Nephron progenitor cell (in vitro differentiated cells): ENCODE measurements at places on chromosomes 6 and 20.

- H3K4me1 ChIP-seq: peaks cover 18% of the 10 kb centered on the region
- peaks cover 3% of the 10 kb centered on the region for H3K27me3 ChIP-seq
- no peak overlapping the region for H3K4me3 ChIP-seq
- H3K36me3 ChIP-seq: no peaks in the 10 kb centered on the region
These were observed 417.8 kb downstream of the CDC5L start for GRCh38 chr6:44805238-44805846.

- peaks cover 18% of the 10 kb centered on the region for H3K27me3 ChIP-seq
- H3K4me3 ChIP-seq: no peak overlapping the region
- no peak overlapping the region for H3K27ac ChIP-seq
These were observed 12.9 kb upstream of the MDGA1 start for GRCh38 chr6:37710616-37711015.

- no peak overlapping the region for H3K4me3 ChIP-seq
- H3K4me1 ChIP-seq: peaks cover 22% of the 10 kb centered on the region
- no peak overlapping the region for H3K27ac ChIP-seq
- H3K36me3 ChIP-seq: peaks cover 8% of the 10 kb centered on the region
These were observed 1.8 kb upstream of the NDUFAF4 start for GRCh38 chr6:96899451-96899998.

- H3K27ac ChIP-seq: no peak overlapping the region
- peaks cover 5% of the 10 kb centered on the region for H3K4me1 ChIP-seq
- peaks cover 26% of the 10 kb centered on the region for H3K36me3 ChIP-seq
- no peak overlapping the region for H3K4me3 ChIP-seq
These were observed 11.7 kb downstream of the SLC35A1 start for GRCh38 chr6:87484491-87484890.

DNA sequence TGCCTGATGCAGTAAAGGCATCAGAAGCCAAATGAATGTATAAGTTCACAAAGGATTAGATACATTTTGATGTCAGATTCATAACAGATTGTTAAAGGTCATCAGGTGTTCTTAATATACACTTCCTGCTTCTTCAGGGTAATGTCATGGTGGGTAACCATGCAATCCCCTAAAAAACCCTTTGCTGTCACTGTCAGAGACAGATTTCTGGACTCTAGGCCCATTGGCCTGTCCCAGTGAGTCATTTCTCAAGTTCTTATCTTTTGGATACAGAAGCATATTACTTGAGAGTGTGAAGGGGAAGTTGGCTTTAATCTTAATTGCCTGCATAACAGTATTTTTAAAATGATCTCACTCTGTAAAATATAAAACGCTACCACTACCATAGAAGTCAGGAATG lies 895.6 kb upstream of the MAP3K7 start:
- H3K4me1 ChIP-seq: no peaks in the 10 kb centered on the region
- no peaks in the 10 kb centered on the region for H3K27me3 ChIP-seq
- H3K27ac ChIP-seq: no peak overlapping the region
- H3K4me3 ChIP-seq: no peak overlapping the region
- no peaks in the 10 kb centered on the region for H3K36me3 ChIP-seq

DNA sequence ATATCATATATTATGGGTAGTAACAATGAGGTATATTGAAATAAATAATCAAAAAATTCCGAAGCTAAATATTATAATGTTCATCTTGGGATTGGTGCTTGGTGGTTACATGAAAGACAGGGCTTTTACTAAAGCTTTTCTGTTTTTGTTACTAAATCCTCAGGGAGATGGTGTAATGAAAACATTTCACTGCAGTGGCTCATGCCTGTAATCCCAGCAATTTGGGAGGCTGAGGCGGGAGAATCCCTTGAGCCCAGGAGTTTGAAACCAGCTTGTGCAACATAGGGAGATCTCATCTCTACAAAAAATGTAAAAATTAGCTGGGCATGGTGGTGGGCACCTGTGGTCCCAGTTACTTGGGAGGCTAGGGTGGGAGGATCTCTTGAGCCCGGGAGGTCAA lies 42.9 kb downstream of the AFG1L start:
- H3K4me1 ChIP-seq: no peaks in the 10 kb centered on the region
- H3K4me3 ChIP-seq: no peak overlapping the region
- DNase-seq: no peak
- H3K27ac ChIP-seq: no peak overlapping the region
- no peaks in the 10 kb centered on the region for H3K27me3 ChIP-seq

DNA sequence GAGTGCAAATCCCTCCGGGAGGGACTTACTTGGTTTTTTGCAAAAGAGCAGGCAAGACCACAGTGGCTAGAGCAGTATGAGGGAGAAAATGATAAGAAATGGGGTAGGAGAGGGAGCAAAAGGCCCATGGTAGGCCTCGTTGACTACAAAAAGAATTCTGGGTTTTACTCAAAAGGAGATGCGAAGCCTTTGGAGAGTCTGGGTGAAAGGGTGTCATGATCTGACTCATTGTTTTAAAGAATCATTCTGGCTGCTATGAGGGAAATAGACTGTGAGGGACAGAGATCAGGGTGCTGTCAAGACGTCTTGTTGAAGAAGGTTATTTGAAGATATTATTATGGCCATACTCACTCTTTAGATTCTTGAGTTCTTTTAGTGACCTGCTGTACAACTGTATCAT lies 13.0 kb downstream of the TBC1D32 start:
- H3K4me3 ChIP-seq: no peak overlapping the region
- no peak for DNase-seq
- peak overlapping the region; percentile 13 for H3K27ac ChIP-seq

GRCh38 chr20:14406495-14406894 lies 69.1 kb upstream of the FLRT3 start:
- H3K27ac ChIP-seq: no peak overlapping the region
- no peak for DNase-seq
- no peaks in the 10 kb centered on the region for H3K27me3 ChIP-seq
- H3K36me3 ChIP-seq: no peaks in the 10 kb centered on the region

DNA sequence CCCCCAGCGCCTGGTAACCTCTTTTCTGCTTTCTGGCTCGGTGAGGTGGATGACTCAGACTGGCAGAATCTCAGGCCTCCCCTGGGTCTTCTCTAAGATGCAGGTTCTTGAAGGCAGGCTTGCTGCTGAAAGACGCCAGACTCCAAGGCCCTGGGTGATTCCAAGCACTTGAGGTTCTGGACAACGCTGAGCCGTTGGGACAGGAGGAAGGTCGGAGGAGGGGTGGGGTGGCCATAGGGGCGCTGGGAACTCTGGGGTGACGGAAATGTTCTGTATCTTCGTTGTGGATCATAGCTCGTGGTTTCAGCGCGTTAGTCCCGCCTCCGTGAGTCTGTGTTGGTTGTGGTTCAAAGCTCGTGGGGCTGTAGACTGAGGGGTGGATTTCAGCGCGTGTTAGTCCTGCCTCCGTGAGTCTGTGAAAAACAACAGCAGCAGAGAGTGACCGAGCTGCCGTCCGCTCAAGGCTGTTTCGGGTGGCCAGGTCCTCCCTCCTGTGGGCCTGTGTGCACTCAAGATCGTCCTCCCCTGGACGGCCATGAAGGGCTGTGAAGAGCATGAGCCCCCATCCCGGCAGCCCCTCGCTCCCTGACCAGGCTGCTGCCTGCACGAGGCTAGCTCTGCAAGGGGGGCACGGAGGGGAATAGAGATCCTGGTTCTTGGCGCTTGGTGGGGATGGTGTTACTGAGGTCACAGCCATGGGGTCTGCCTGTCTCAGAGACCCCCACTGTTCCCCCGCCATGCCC lies 7.7 kb downstream of the NTSR1 start:
- H3K27ac ChIP-seq: peak overlapping the region; percentile 44
- no peak for DNase-seq
- H3K4me1 ChIP-seq: peaks cover 19% of the 10 kb centered on the region
- H3K4me3 ChIP-seq: no peak overlapping the region

GRCh38 chr6:1481286-1481685 lies 91.9 kb downstream of the FOXF2 start:
- H3K4me3 ChIP-seq: no peak overlapping the region
- H3K27ac ChIP-seq: no peak overlapping the region
- H3K27me3 ChIP-seq: peaks cover 7% of the 10 kb centered on the region

DNA sequence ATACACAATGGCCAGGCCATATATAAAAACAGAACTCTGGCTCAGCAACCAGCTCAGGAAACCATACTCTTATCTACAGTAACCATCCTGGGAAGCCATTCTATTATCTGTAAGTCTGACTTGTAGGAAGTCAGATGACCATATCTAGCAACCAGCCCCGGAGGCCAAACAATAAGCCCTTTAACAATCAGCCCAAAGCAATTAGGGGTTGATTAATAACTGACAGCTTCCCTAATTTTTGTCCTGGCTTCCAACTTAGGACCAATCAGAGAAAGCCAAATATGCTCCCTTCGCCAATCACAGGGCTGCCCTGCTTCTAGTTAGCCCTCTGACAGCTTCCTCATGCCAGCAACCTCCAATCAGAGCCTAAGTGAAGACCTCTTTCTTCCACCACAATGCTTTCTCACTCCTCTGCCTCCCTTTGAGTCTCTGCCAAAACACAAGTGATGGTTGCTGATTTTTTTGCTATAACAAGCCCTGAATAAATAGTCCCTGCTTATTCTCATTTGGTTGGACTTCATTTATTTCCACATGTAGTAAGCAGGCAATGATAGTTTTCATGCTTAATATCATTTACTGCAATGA lies 37.8 kb upstream of the STXBP5 start:
- H3K4me1 ChIP-seq: no peaks in the 10 kb centered on the region
- no peak for DNase-seq
- H3K36me3 ChIP-seq: no peaks in the 10 kb centered on the region
- no peak overlapping the region for H3K4me3 ChIP-seq

- H3K27me3 ChIP-seq: peaks cover 20% of the 10 kb centered on the region
- H3K4me3 ChIP-seq: peak overlapping the region; percentile 45
- H3K27ac ChIP-seq: peak overlapping the region; percentile 68
- DNase-seq: peak; percentile 42
These were observed 4.6 kb downstream of the DACT2 start for GRCh38 chr6:168314948-168315347.

DNA sequence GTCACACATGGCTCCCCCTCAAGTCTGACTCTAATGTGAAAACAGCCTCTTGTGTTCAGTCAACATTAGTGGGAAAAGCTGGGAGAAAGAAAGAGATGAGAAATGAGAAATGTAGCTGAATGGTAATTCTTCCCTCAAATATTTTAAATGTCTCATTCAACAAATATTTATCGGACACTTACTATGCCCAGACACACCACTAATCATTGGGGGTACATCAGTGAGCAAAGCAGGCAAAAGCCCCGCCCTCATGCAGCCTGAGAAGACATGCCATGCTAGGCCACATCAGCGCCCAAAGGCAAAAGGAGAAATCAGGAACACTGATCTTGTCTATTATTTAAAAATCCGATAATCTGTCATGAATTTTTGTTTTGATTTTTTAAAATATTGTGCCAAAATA lies 89.9 kb upstream of the ASF1A start:
- peaks cover 6% of the 10 kb centered on the region for H3K4me1 ChIP-seq
- no peaks in the 10 kb centered on the region for H3K36me3 ChIP-seq
- no peak overlapping the region for H3K27ac ChIP-seq
- H3K27me3 ChIP-seq: peaks cover 4% of the 10 kb centered on the region

DNA sequence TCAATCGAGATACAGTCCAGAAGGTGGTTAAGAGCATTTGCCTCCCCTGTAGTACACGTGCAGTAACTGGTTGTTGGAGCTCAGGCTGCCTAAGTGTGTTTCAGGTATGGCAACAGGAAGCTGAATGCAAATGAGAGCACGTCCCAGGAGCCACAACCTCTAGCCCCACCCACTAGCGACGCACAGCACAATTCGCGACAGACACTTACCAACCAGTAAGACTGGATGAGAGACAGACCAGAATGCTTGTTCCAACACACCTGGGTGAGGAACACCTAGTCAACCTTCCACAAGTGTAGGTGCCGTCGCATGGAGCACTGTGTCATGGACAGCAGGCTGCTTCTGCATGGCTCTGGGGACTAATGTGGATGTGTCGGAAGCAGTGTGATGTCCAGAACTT lies 7.2 kb upstream of the SERPINB1 start:
- H3K27ac ChIP-seq: no peak overlapping the region
- DNase-seq: no peak
- H3K4me1 ChIP-seq: peaks cover 27% of the 10 kb centered on the region
- H3K4me3 ChIP-seq: no peak overlapping the region
- no peaks in the 10 kb centered on the region for H3K27me3 ChIP-seq

DNA sequence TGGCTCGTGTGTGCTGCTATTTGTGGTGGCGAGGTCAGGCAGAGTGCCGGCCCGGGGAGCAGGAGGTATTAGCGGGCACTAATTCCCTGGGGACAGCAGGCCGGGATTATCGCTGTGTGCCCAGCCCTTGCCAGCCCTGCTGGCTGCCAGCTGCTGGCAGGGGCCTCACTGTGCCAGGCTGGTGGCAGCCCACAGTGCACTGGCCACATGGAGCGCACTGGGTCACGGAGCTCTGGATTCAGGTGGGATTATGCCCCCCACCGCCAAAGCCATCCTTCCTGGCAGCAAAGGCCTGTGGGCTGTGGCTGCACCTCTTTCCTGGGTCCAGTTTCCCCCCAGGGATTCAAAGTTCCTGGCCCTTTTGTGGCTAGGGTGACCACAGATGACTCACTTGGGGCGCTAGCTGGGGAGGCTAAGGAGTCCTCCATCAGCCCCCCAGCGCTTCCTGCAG lies 59.7 kb downstream of the YTHDF1 start:
- no peak overlapping the region for H3K27ac ChIP-seq
- H3K27me3 ChIP-seq: peaks cover 45% of the 10 kb centered on the region
- no peak overlapping the region for H3K4me3 ChIP-seq
- H3K36me3 ChIP-seq: no peaks in the 10 kb centered on the region

DNA sequence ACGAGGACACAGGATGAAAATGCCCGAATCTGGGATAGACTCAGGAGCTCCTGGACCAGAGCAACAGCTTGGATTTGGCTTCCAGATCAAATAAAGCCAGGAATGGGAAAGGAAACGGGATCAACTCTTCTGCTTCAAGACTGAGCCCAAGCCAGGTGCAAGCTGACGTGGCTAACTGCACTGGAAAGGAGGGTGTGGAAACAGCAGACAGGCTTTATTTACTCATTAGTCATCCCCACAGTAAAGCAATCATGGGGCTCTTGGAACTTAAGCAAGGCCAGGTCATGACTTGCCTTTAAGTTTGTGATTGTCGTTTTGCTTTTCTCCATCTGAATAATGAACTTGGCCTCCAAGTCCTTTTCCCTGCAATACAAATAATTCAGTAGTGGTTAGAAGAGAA lies 45.2 kb downstream of the KIF16B start:
- H3K36me3 ChIP-seq: peaks cover 40% of the 10 kb centered on the region
- no peaks in the 10 kb centered on the region for H3K27me3 ChIP-seq
- no peak for DNase-seq
- no peak overlapping the region for H3K4me3 ChIP-seq
- no peak overlapping the region for H3K27ac ChIP-seq

- H3K36me3 ChIP-seq: peaks cover 6% of the 10 kb centered on the region
- no peak for DNase-seq
- peaks cover 4% of the 10 kb centered on the region for H3K27me3 ChIP-seq
- no peak overlapping the region for H3K27ac ChIP-seq
- peaks cover 21% of the 10 kb centered on the region for H3K4me1 ChIP-seq
- H3K4me3 ChIP-seq: no peak overlapping the region
These were observed 128.0 kb downstream of the RFPL4B start for GRCh38 chr6:112475083-112475482.

DNA sequence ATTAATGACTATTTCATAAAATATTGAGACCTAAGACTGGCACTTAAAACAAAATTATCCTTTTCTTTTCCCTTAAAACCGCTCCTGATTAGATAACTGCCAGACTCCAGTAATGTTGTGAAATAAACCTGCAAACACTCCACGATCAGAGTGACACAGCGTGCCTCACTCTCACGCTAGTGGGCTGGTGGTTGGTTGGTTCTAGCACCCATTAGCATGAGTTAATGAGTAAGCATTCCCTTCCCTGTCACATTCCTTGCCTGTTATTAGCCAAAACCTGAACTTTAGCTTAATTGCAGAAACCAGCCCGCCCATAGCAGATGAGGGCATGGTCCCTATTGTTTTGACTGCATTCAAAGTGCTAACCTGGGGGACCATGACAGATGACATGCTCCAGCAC lies 193.4 kb downstream of the CD83 start:
- no peaks in the 10 kb centered on the region for H3K36me3 ChIP-seq
- no peak overlapping the region for H3K4me3 ChIP-seq
- H3K27me3 ChIP-seq: peaks cover 6% of the 10 kb centered on the region
- no peak overlapping the region for H3K27ac ChIP-seq
- H3K4me1 ChIP-seq: peaks cover 27% of the 10 kb centered on the region
